ENCODE measurements at places on chromosomes 6 and 20. TPM values are rescaled to one million over a fixed set of nuclear protein-coding genes. Genes with fewer than 3 reads are reported as not detected.
A peak's percentile ranks its signal among the peaks of the same experiment; 100 is the strongest.

- peak; percentile 29 for DNase-seq
Observed at GRCh38 chr20:44858606-44859360, 26.7 kb upstream of the YWHAB start.

- no peak for DNase-seq
Observed at GRCh38 chr20:60107621-60108390, 149.6 kb downstream of the CDH26 start.

DNA sequence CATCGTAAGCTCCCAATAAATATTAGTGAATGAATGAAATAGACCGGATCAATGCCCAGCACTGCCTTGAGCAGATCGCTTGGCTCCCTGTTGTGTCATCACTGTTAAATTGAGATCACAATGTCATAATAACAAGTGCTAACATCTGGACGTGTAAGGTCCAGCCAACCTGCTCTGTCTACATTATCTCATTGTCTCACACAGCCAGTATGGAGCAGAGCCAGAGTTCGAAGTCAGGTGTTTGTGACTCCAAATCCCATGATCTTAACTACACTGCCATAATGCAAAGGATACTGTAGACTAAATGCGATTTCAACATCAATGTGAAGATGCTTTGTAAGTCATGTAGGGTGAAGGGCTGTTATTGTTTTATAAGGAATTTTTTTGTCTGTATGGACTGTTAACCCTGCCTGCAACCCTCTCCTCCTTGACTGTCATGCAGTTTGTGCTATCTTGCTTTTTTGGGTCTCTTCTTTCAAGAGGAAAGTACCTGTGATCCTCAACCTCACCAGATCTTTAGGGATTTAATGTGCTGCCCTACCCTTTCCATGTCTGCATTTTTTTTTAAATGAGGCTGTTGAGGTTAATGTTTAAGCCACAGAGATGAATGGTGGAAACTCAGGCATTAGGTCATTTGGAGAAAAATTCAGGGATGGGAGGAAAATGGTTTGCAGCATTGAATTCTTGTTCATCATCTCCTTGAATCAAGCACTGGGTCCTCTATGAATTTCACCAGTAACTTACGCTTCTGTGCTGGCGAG lies 49.0 kb upstream of the OCSTAMP start:
- no peak for DNase-seq

DNA sequence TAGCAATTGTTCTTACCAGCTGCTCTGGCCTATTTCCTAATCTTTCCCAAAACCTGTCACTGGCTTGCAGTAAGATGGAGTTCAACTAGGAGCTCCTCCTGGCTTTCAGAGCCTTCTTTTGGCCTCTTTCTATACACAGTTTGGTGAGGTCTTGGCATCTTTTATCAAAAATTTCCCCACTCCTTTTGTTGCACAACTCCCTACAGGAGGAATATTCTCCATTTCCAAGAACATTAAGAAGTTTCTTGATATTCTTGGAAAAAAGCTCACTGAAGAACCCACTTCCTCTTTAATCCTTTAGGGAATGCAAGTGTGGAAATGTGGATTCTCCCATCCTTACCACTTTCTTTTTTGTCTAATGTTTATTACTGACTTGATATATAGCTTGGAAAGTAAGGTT lies 171.3 kb upstream of the KCNK16 start:
- no peak for DNase-seq

GLP1R gene
- 0.13 TPM for polyA plus RNA-seq

DNA sequence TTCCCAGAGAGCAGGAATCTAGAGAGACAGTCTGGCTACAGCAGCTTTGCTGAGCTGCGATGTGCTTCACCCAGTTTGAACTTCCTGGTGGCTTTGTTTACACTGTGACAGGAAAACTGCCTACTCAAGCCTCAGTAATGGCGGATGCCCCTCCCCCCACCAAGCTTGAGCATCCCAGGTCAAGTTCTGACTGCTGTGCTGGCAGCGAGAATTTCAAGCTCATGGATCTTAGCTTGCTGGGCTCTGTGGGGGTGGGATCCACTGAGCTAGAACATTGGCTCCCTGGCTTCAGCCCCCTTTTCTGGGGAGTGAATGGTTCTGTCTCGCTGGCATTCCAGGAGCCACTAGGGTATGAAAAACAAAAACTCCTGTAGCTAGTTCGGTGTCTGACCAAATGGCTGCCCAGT lies 91.0 kb upstream of the ESR1 start:
- peak; percentile 64 for DNase-seq

EBF4 gene
- 8.8 TPM for polyA plus RNA-seq
